ENCODE measurements at places on chromosomes 5 and 9.
A peak's percentile ranks its signal among the peaks of the same experiment; 100 is the strongest.

GRCh38 chr5:146238973-146239372 lies 35.6 kb downstream of the RBM27 start:
- no peak for DNase-seq

DNA sequence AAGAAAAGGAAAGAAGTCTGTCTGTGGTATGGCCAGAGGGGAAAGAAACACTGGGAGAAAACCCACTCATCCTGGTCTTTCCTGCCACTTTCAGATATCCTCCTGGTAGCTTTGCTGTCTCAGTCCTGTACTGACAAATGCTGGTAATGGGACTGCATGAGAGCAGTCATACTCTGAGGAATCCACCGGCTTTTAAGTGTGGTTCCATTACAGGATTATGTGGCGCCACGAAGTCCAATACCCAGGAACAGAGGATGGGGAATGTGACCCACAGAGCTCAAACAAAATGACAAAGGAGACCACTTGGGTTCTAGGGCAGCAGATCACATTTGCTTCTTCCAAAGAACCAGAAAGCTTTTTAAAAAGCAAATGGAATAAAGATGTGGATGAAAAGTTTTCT lies 26.3 kb upstream of the FBP1 start:
- no peak for DNase-seq

DNA sequence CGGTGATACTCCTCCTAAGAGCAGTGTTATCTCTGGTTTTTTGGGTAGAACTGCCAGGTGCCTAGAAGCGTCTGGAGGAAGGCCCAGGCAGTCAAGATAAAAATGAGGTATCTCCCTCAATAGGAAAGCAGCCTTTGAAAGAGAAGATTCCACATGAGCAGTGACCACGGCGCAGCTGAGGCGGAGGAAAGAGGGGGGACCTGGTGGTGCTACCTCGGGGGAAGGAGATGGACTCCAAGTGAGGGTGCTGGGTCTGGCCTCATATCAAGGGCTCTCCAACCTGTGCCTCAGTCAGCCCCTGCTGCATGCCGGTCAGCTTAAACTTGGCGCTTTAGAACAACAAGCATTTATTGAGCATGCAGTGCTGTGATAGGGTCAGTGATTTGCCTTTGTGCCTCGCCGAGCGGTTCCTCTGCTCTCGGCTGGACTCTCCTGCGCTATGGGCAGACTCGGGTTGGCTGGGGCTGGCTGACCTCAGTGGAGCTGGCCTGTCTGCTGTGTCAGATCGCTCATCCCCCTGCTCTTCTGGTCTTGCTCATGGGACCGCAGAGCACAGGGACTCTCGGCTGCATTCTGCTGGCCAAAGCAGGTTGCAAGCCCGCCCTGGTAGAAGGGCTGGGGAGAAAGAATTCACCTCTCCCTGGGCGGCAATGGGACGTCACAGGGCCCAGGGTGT lies 121.1 kb upstream of the IRX4 start:
- DNase-seq, result no peak

DNA sequence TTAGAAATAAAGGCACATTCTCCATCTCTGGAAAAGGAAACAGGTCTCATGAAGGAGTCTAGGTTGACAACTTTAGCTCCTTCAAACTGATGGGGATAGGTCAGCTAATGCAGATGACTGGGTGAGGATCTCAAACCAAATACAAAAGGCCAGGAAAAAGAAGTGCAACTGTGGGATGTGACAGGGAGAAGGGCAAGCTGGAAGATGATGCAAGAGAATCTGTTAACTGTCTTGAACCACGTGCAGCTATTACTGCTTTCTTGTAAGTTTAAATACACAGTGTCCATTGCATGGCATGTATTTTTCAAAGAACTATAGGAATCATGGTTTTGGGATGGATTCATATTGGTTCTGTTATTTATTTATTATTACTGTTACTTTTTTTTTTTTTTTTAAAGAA lies 331.8 kb downstream of the NDUFS4 start:
- no peak for DNase-seq

- no peak for DNase-seq
These were observed 806 bp upstream of the CDC42SE2 start for GRCh38 chr5:131262953-131263541.

- no peak for DNase-seq
These were observed 56.7 kb upstream of the FST start for GRCh38 chr5:53423724-53424123.

DNA sequence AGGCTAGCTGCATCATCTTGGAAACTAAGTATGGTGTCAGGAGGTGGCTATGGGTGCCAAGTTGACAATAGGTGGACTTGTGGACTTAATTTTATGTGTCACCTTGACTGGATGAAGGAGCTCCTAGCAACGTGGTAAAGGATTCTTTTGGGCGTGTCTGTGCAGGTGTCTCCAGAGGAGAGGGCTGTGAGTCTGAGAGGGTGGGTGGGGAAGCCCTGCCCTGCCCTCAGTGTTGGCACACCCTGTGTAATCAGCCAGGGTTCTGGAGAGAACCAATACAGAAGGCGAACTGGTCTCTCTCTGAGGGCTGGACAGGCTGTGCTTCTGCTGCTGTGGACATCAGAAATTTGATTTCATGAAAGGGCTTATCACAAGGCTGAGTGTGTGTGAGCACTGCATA lies 61.0 kb downstream of the GTF3C4 start:
- DNase-seq, result no peak

GRCh38 chr5:16410338-16410737 lies 55.3 kb downstream of the ZNF622 start:
- DNase-seq, result no peak

GRCh38 chr5:2677689-2678088 lies 73.8 kb downstream of the IRX2 start:
- DNase-seq, result no peak

- DNase-seq, result no peak
These were observed 220.4 kb downstream of the PARP8 start for GRCh38 chr5:50886657-50887345.

DNA sequence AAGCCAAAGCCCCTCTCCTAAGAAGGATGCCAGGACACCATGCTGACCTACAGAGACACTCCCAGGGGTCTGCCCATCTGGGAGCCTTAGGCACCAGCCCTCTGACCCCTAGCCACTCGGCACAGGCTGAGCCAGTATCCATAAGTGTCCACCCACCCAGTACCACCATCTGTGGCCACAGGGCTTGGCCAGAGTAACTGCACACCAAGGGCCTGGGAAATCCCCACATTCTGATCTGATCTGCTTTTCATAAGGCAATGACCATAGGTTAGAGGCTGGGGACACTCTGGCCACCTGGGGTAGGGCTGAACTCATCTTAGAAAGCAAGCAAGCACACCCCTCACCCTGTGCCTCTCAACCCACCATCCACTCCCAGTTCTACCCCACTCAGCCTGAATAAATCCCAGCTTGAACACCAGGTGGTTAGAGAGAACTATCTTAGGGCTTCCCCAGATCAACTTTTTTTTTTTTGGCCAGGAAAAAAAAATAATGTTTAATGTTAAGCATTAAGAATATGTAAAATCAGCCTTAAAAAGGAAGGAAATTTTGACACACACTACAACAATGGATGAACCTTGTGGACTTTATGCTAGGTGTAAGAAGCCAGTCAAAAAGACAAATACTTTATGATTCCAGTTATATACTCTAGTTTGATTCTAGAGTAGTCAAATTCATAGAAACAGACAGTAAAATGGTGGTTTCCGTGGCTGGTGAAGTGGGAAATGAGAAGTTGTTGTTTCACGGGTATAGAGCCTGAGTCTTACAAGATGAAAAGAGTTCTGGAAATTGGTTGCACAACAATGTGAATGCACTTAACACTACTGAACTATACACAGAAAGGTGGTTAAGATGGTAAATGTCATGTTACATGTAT lies 6.2 kb downstream of the GNPDA1 start:
- DNase-seq, result no peak

- DNase-seq, result no peak
These were observed 244.0 kb downstream of the CACNA1B start for GRCh38 chr9:138121438-138122050.

- no peak for DNase-seq
These were observed 18.8 kb upstream of the KCNIP1 start for GRCh38 chr5:170484847-170485615.

DNA sequence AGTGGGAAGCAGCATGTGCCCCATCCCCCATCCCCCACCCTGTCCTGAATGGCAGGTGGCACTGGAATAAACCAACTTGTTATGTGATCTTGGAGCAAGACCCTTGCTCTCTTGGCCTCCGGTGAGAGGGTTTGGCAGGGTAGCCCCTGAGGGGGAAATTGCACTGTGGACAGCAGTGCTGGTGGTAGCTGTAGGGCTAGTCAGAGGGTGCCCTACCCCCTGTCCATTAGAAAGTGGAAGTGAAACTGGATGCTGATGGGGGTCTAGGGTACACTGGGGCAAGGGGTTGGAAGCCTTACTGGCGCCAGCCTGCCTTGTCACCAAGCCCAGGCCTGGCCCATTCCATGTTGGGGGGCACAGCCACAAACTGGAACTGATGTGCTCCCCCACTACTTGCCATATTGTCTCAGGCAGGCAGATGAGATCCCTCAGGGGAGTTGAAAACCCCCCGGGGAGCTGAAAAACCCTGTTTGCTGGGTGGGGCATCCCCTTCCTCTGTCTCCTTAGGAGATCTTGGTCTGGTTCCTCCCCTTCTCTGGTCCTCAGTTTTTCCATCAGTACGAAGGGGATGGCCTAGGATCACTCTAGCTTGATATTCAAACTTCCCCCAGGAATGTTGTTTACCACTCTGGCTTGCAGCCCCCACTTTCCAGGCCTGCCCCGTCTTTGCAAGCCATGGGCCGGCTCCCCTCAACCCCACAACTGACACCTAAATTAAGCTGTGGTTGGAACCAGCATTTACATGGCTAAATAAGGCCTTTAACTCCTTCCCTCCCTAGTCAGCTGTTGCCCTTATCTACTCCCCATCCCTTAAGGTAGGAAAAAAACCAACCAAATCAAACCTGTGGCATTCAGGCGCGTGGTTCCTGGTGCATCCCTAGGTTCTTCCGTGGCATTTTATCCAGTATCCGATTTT lies 14.4 kb upstream of the SYNPO start:
- DNase-seq, result no peak

DNA sequence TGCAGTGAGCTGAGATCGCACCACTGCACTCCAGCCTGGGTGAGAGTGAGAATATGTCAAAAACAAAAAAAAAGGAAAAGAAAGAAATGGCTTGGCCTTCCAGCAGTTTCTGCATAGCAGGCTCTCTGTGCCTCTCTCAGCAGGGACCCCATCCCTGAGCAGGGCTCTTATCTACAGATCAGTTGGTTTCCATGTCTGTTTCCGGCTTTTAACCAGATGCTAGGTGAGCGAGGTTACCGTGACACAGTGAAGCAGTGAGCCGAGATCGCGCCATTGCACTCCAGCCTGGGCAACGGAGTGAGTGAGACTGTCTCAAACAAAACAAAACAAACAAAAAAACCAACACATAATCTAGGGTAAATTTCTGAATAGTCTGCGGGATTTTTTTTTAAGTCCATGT lies 51.4 kb downstream of the COL5A1 start:
- DNase-seq, result peak; percentile 58

DNA sequence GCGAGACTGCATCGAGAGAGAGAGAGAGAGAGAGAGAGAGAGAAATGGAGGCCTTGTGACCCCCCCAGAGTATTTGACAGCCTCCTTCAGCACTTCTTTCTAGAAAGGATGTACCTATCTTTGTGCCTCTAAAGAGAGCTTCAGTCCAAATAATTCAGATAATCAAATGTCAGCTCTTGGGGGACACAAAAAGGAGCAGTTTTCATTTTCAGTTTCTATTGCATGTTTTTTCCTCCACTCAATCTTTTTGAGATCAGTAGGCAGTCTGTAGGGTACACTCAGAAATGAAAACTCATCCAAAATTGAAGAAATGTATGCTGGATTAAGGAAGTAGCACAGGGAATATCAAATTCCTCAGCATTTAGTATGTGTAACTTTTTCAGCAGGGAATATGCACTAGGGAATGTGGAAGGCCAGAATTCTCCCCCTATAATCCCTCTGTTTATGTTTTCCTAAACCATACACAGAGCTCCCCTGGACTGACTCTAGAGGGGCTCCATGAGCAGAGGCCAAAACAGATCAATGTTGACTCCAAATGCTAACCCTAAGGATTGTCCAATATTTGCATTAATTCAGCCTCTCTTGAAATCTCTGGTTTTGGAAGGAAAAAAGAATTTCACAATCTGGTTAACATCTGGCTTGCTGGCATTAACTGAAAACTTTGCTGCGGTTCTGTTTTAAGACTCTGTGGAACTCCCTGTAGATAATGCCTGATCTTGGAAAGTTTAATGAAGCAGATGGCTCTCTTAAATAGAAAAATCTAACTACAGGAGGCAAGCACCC lies 250.1 kb downstream of the CEMIP2 start:
- DNase-seq, result no peak

DNA sequence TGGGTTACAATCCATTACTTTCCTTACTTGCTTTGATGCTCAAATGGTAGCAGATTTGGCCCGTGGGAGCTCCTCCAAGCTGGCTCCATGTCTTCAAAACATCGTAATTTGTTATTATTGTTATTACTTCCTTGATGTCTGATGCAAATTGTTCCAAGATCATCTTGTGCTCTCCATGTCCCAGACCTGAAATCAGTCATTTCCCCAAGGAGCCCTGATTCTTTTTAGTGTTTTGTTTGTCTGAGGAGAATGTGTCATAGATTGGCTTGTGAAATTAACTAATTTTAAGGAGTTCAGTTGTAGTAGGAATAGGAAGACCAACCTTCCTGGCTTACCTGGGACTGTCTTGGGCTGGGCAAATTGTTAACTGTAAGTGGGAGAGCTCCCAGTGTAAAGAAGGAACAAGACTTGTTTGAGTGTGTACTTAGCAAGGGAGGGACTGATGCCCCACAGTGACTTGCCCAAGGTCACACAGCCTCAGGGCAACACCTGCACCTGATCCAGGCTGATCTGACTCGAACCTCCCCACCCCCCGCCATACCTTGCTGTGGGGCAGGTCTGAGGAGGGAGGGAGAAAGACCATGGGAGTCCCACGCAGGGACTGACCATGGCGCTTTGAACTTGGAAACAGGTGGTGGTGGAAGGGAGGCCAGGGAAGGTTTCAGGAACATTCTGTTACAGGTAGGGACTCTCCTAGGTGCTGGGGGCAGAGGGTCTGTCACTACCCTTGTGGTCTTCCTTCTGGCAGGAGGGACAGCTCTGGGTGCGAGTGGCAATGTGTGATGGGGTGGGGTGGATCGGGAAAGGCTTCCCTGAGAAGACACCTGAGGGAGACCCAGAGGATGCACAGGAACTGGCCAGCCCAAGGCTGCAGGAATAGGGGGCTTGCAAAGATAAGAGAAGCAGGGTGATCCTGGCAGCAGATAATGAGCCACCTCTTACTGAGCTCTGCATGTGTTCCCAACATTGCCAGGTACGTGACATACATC lies 2.7 kb upstream of the BICD2 start:
- no peak for DNase-seq

- DNase-seq, result no peak
These were observed 181.6 kb downstream of the CD180 start for GRCh38 chr5:67014957-67015400.

- DNase-seq, result peak; percentile 26
These were observed 1.3 kb upstream of the ST8SIA4 start for GRCh38 chr5:100904259-100904861.

- DNase-seq, result no peak
These were observed 297.6 kb downstream of the KDM4C start for GRCh38 chr9:7055171-7055903.

Data from DMS79 (cell line).